ENCODE measurements at places on chromosomes 5 and 9.

- no peak for DNase-seq
Observed at GRCh38 chr5:11596185-11596584, 308.1 kb downstream of the CTNND2 start.

GRCh38 chr9:1207686-1208085, 157.5 kb downstream of the DMRT2 start:
- DNase-seq, result no peak

DNA sequence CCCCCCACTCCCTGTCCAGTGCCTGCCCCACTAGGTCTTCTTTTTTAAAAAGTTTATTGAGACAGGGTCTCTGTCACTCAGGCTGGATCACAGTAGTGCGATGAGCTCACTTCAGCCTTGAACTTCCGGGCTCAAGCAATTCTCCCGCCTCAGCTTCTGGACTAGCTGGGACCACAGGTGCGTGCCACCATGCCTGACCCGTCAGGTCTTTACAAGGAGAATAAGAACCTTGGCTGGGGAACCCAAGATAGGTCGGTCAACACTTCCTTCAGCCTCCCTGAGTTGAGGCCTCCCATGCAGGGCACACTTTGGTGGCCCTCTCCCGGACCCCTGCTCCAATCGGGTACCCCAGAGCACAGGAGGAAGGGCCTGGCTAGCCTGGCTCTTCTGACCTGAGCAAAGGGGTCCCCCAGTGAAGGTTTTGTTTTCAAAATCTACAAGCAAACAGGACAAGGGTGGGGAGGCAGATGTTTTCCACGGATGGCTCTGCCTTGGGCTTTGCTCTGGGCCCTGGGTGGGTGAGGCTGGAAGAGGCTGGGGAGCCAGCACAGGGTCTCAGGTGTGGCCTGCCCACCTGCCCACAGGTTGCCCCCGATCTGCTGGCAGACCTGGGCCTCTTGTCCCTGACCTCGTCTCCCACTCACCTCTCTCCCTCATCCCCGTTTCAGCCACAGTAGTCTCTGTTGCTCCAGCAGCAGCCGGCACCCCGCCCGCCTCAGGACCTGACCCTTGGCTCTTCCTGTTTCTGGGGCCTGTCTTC, 108.7 kb upstream of the PHYKPL start:
- no peak for DNase-seq

DNA sequence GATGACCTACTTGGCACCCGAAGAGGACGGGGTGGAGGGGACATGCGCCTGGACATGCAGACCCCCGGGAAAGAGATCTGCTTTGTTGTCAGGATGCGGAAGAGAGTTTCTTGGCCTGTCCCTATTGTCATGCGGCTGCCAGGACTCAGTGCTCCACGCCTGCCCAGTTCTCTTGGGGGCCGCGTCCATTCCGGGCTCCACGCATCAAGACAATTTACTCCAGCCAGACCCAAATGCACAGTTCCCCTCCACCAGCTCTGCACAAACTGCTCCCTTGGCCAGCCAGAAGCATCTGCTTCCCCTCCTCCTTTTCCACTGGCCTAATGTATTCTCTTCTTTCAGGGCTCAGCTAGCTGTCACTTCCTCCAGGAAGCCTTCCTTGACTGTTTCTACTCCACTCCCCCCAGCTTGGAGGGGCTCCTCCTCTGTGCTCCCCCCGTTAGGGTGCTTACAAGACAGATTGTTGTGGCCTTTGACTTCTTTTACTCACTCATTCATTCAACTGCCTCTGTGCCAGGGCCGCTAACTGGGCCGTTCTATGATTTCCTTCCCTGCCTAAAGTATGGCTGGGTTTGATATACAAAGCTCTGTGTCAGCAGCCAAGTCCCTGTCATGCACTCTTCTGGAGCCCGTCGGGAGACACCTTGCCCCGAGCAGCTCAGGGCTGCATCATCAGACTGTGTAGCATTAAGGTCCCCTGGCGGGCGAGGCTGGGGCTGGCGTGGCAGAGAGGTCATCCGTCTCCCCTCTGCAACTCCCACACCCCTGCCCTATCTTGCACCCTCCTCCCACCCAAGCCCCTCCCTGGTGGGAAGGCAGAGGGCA, 6.6 kb downstream of the FIBCD1 start:
- DNase-seq, result no peak

GRCh38 chr5:10511741-10512640, 51.9 kb upstream of the ANKRD33B start:
- DNase-seq, result no peak
